ENCODE measurements at places on chromosomes 4 and X.

- DNase-seq, result no peak
Measured at GRCh38 chr4:185532293-185532692, 3.0 kb downstream of the PDLIM3 start.

GRCh38 chr4:121118344-121118743 lies 45.8 kb downstream of the TNIP3 start:
- DNase-seq, result no peak

DNA sequence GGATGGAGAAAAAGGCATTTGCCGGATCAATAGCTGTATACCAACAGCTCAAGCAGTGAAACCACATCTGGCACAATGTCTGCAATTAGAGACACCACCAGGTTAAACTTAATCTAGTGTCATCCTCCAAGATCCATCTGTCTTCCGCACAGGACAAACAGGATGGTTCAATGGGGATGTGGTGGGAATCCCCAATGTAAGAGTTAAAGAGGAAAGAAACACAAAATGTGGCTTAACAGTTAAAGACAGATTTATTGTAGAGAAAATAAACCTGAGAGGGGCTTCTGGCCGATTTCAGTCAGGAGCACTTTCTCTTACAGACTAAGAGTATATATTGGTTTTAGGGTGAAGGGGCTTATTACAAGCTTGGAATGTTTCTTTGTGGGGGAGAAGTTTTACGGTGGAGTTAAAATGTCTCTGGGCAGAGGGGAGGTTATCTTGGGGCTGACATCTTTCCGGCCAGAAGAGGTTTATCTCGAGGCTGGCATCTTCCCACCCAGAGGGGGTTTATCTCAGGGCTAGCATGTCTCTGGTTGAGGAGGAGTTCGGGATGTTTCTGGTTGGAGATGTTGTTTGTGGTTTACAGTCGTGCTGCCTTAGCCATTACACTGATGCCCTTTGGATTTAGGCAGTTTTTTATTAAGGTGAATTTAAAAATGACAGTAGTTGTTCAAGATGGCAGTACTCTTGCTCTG lies 61.7 kb downstream of the KANTR start:
- DNase-seq, result no peak

DNA sequence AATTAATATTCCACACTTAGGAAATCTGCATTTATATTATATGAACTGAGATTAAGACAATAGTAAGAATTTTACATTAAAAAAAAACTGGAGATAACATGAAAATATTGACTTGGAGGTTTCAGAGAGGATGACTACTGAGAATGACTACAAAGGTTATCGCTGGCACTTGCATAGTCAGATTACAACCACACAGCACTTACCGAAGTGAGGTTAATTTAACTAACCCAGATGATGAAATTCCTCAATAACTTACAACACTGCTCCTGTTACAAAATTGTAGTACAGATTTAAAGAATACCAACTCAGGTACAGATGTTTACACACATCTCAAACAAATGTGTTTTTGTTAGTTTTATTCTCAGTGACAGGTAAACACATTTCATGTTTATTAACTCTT lies 283.5 kb downstream of the CAMK2D start:
- DNase-seq, result no peak

GRCh38 chr4:83010111-83010521 lies 507 bp downstream of the LIN54 start:
- DNase-seq, result no peak

- DNase-seq, result no peak
Measured at GRCh38 chr4:8284391-8284790, 14.8 kb downstream of the HTRA3 start.

- no peak for DNase-seq
Measured at GRCh38 chr4:73608689-73609594, 11.3 kb downstream of the RASSF6 start.

GRCh38 chr4:5238173-5238572 lies 186.9 kb downstream of the STK32B start:
- no peak for DNase-seq

DNA sequence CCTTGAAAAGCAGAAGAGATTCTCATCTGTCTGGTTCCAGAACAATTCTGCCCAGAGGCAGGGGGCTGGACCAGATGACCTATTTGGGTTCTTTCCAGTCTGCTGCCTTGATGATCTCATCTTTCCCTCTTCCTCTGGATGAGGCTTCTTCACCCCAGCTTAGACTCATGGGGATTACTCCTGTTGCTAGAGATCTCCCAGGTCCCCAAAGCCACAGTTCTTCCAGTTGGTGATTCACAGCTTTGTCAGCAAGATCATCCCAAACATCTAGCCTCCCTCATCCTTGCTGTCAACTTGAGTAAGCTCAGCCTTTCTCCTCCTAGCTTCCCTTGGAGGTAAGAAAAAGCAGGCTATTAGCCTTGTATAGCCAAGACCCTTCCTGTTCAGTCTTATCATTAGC lies 64.2 kb upstream of the PJA1 start:
- no peak for DNase-seq

DNA sequence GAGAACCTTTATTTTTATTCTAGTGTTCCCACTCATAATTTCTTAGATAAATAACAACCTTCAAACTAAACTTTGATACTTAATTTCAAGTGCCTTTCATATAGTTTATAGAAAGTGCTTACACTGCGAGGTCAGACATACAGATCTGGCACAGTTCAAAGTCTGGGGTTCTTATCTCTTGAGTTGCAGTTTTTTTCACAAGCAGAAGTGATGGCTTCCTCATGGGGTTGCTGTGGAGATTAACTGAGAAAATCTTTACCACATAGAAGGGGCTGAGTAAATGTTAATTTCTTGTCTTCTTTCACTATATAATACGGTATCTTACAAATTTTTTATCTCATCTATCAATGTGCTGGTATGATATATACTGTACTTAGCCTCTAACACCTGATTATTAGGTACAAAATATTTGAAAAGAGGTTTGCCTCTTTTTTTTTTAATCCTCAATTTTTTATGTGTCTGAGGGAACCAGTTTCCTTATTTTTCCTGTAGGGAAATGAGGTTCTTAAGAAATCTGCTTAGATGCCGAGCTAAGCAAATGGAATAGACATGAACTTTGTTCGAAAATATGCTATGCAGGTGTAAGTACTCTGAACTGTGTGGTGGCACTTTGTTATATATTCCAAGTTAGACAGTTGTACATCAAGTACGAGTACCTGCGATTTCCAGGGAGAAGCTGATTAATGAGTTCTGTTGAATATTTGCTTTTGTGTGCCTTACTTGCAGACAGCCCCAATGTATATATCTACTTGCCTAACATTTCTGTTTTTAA lies 3.3 kb downstream of the ING2 start:
- DNase-seq, result no peak

DNA sequence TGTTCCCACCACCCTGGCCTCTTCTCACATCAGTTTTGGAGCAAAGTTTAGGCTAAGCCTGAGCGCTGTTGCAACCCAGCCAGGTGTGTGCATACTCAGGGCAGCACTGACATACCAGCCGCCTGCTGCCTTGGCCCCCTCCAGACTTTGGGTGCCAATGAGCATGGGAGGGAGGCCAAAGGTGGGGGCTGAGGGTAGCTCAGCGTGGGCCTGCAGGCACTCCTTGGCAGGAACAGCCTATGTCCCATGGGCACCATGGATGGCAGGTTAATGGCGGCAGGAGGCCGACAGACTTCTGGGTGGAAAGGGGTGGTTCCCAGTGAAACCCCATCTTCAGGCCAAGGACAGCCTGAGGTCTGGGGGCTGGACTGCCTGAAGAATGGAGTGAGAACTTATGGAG lies 462.2 kb downstream of the ADGRL3 start:
- no peak for DNase-seq

- DNase-seq, result no peak
Measured at GRCh38 chrX:39059866-39060265, 258.6 kb downstream of the MID1IP1 start.

DNA sequence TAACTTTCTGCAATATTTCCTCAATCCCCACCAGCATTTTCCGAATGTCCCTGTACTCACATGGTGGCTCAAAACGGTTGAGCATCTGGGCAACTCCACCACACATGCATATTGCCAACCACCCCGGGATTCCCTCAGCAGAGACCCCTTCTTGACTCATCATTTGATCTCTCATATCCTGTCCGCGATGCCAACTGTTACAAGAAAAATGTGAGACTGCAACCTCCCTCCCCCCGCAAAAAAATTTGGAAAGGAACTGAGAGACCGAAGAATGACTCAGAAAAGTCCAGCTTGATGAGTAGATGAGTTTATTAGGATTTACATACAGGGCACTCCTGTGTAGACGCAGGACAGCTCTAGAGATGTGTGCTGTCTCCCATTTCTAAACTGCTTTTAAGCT lies 561.4 kb downstream of the ZIC3 start:
- DNase-seq, result no peak

GRCh38 chr4:76381986-76382385 lies 39.0 kb downstream of the CCDC158 start:
- no peak for DNase-seq

GRCh38 chr4:25883565-25883964 lies 20.8 kb upstream of the SEL1L3 start:
- DNase-seq, result no peak

DNA sequence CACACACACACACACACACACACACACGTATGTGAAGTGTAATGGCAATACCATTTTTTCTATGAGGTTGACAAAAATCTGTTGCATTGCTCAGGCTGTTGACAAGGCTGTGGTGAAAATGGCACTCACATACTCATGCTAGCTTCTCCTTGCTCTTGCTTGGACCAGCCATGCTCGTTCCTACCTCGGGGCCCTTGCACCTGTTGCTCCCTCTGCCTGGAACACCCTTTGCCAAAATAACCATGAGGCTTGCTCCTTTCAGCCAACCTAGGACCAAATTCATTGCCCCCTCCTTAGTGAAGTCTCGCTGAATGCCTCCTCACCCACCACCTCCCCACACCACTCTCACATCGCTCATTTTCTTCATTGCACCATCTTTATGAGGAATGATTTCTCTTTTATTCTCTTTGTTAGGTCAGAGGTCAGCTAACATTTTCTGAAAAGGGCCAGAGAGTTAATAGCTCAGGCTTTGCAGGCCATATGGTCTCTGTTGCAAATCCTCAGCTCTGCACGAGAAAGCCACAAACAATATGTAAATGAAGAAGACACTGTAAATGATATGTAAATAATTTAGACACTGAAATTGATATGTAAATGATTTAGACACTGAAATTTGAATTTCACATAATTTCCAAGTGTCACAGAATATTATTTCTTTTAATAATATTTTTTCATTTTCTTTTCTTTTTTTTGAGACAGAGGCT lies 13.3 kb downstream of the SLC38A5 start:
- no peak for DNase-seq

GRCh38 chr4:145552181-145552822 lies 66.9 kb upstream of the MMAA start:
- DNase-seq, result no peak

DNA sequence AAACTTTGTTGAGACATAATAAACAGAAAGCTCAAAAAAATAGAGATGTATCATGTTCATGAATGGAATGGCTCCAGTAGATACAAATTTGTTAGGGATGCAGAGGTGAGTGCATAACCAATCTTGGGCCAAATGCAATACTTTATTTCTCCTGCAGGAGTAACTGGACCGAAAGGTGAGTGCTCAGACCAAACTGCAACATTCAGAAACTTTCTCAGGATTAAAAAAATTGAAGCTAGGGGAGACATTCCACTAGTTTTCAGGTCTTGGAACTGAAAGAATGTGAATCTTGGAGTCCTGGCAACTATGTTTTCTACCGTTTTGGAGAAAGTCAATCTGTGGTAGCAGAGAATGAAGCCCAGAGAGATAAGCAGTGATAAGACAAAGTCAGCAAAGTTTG lies 21.2 kb upstream of the LCORL start:
- no peak for DNase-seq

DNA sequence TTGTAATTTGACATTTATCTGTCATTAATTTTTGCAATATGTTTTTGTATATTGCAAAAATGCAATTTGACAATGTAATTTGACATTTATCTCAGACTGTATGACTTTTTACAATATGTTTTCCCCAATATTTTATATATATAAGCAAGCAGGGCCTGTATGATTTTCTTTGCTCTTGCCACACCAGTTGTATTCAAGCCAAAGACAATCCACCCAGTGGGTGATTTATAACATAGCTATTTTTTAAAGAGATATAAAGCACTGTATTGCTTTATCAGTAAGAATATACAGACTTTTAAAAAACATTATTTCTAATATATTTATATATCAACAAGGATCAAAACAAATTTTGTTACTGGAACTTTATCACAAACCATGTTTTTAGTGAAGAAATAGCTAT lies 47.3 kb downstream of the SLIT2 start:
- no peak for DNase-seq

DNA sequence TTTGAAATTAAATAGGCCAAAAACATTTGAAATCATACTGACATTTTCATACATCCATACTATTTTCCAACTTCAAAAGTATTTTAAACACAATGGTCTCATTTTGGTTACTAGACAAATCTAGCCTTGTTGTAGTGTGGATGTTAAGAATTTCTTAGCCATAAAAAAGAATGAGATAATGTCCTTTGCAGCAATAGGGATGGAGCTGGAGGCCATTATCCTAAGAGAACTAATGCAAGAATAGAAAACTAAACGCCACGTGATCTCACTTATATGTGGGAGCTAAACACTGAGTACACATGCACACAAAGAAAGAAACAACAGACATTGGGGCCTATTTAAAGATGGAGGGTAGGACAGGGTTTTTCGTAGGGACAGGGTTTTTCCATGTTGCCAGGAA lies 153.8 kb downstream of the CCSER1 start:
- no peak for DNase-seq

- no peak for DNase-seq
Measured at GRCh38 chrX:2432298-2432863, 68.4 kb downstream of the DHRSX start.

- DNase-seq, result no peak
Measured at GRCh38 chr4:147546349-147546748, 65.5 kb downstream of the EDNRA start.
